Activated T-cell treated with anti-CD3 and anti-CD28 coated beads, Interleukin-2, amount 50 U/mL, for 4 hours (primary cell): ENCODE measurements at places on chromosomes 7 and 10.

- no peak for DNase-seq
Measured at GRCh38 chr7:57867884-57868701, 418.1 kb downstream of the ZNF716 start.

DNA sequence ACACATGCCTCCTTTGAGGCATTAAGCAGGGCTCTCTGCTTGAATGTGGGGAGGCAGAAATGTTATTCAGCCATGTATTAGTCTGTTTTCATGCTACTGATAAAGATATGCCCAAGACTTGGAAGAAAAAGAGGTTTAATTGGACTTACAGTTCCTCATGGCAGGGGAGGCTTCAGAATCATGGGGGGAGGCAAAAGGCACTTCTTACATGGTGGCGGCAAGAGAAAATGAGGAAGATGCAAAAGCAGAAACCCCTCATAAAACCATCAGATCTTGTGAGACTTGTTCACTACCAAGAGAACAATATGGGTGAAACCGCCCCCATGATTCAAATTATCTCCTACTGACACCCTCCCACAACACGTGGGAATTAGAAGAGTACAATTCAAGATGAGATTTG lies 37.9 kb downstream of the ST7 start:
- DNase-seq, result no peak

DNA sequence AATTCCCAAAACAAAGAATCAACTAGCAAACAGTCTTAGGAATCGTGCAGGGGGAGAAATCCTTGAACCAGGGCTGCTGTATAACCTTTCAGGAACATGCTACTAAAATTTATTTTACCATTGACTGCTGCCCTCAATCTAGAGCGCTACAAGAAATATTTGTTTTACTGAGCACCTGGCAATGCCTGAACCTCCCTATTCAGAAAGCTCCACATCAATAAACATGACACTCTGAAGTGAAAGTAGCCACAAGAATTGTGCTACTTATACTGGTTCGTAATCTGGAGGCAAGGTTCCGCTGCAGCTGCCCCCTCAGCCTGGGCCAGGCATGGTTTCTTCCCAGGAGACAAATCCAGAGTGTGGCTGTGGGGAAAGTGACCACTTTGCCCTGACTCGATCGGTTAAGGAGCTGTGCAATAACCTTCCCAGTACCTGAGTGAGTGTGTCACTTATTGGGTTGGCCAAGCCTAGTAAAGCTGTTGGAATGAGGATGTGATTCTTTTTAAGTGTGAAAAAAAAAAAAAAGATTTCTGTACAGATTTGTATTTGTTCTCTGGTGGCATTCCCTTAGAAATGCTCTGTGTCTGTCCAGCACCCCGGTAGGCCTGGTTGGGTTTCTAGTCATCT lies 7.7 kb downstream of the VWA2 start:
- no peak for DNase-seq

GRCh38 chr7:141838581-141838980 lies 2.7 kb downstream of the PRSS37 start:
- DNase-seq, result no peak
